ENCODE measurements at places on chromosomes 16 and 17.
A peak's percentile ranks its signal among the peaks of the same experiment; 100 is the strongest.

DNA sequence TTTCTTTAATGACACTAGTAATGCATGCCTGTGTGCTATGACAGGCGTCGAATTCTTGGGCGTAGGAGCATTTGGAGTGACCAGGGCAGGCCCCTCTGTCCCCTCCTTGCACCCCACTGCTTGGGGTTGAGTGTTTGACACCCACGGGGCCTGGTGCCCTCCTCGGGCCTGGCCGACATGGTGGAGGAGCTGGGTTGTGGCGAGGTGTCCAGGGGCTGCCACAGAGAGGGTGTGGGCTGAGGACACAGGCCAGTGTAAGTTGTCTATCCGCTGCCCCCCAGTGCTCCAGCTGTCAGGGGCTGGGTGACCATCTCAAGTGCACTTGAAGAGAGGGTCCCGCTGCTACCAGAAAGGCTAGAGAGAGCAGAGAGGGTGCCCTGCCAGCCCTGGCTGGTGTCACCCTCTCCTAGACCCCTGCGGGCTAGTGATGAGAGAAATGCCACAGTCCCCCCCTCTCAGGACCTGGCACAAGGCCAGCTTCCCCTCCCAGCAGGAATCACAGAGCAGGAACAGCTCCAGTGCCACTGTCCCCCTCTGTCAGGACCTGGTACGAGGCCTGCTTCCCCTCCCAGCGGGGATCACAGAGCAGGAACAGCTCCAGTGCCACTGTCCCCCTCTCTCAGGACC, 30.5 kb downstream of the MGRN1 start:
- no peak for DNase-seq

- no peak for DNase-seq
These were observed 4.1 kb upstream of the FOXF1 start for GRCh38 chr16:86505899-86506864.

GRCh38 chr16:70158261-70158939, 15.2 kb upstream of the CLEC18C start:
- no peak for DNase-seq

GRCh38 chr16:2087748-2088631, 40.2 kb downstream of the TSC2 start:
- DNase-seq, result no peak

GRCh38 chr17:21089933-21090901, 36.5 kb upstream of the DHRS7B start:
- DNase-seq, result no peak

GRCh38 chr17:74778960-74779359, 2.8 kb upstream of the NAT9 start:
- peak; percentile 95 for DNase-seq

DNA sequence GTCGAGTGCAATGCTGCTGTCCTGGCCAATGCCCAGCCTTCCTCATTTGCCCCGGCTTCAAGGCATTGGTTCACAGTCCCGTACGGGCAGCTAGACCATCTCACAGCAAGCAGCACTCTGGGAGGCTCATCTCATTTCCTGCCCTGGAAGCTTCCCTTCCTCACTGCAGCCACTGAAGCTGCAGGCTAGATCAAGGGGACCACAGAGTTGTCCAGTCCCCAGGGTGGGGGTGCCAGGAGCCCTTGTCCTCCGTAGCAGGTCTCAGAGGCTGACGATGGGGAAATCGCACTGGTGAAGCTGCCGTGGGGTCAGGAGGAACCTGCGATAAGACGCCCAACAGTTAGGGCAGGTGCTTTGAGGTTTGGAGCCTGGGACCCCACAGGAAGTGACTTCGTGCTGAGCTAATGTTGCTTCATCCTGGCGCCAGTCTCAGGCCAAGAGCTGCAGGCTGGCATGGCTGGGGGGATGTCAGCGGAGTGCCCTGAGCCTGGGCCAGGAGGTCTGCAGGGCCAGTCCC, at the start of gene SPNS3:
SPNS3 (plus strand) TSS at position 426 of the 517 bp plus-strand sequence; CDS start at position 454, 28 bp downstream.
- peak; percentile 95 for DNase-seq

DNA sequence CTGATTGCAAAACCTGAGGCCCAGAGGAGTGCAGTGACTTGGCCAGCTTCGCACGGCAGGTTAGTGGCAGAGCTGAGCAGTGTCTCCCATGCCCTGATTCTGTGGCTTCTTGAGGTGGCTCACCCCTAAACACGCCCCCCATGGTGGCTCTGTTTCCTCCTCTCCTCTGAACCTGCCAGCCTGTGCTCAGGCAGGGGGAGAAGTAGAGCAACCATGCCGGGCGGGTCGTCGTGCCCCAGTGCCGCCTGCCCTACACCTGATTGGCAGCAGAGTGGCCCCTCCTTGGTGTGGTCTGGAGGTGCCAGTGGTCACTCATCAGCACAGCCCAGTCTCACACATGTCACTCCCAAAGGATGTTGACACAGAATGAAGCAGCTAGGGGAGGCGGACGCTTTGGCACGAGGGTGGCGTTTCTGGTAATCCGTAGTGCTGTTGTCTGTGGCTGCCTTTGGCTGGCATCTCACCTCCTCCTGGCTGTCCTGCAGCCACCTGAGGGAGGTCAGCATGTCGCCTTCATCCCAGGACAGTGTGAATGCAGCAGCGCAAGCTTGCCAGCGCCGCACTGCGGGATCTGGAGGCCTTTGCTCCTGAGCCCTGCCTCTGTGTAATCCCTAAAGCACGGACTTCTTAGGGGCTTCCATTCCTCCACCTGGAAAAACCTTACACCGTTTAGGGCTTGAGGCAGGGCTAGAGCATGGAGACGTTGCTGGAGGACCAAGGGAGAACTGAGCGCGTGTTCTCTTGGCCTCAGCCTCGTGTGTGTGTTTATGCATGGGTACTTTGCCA, 294.7 kb downstream of the SEC14L1 start:
- no peak for DNase-seq

GRCh38 chr17:8619294-8619693, 11.2 kb downstream of the MYH10 start:
- no peak for DNase-seq

DNA sequence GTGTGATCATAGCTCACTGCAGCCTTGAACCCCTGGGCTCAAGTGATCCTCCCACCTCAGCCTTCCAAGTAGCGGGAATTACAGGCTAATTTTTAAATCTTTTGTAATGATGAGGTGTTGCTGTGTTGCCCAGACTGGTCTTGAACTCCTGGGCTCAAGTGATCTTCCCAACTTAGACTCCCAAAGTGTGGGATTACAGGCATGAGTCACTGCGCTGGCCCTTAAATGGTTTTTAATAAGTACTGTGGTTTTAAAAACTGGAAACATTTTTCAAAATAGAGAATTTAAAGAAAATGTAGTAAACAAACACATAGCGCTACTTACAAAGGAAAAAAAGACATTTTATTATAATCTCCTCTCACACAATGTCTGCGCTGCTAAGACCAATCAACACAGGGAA, 32.2 kb downstream of the MARCHF10 start:
- no peak for DNase-seq

- DNase-seq, result no peak
These were observed 65.1 kb downstream of the SDR42E1 start for GRCh38 chr16:81946206-81946605.

GRCh38 chr17:10111907-10112452, 86.4 kb downstream of the GAS7 start:
- DNase-seq, result no peak

- no peak for DNase-seq
These were observed 11.9 kb upstream of the SP6 start for GRCh38 chr17:47862621-47863440.

DNA sequence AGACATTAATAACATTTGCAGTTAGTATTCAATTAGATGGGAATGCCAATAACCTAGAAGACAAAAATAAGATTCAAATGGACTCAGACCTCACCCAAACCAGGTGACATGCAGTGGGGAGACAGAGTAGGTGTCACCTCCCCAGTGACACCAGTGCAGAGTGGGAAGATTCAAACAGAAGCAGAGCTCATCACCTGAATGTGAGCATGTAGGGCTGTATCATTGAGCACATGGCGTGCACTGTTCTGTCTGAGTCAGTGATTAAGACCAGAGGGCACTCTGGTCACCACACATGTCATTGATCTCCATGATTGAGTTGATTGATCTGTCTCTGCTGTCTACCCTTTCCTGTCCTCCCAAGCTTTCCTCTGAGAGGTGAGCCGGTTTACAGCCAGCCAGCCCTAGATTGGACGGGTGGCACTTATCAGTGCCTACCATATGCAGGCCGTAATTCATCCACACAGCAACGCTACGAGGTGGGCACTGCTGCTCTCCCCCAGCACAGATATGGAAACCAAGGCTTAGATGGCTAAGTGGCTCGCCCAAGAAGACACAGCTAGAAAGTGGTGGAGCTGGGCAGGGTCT, 34.0 kb downstream of the RHBDL3 start:
- DNase-seq, result no peak

GRCh38 chr17:14203388-14203787, 33.3 kb downstream of the CDRT15 start:
- DNase-seq, result no peak

- no peak for DNase-seq
These were observed 66.2 kb downstream of the IRF8 start for GRCh38 chr16:85965125-85965524.

- DNase-seq, result peak; percentile 38
These were observed 1.4 kb downstream of the COTL1 start for GRCh38 chr16:84616515-84616914.

- no peak for DNase-seq
These were observed 6.0 kb downstream of the ZCCHC14 start for GRCh38 chr16:87486713-87487247.

DNA sequence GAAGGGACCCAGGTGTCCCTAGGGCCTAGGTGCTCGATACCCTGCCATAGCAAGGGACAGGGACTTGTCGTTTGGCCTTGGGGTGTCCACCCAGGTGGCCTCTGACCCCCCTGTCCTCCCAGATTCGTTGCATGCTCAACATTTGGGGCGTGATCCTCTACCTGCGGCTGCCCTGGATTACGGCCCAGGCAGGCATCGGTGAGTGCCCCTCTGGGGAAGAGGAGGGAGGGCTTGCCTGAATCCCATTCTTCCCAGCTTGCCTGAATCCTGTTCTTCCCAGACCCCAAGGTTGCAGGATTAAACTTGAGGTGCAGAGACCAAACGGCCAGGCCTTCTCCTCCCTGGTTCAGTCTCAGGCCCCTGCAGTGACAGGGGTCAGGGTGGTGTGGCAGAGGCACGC, 3.2 kb downstream of the SLC12A3 start:
- no peak for DNase-seq

DNA sequence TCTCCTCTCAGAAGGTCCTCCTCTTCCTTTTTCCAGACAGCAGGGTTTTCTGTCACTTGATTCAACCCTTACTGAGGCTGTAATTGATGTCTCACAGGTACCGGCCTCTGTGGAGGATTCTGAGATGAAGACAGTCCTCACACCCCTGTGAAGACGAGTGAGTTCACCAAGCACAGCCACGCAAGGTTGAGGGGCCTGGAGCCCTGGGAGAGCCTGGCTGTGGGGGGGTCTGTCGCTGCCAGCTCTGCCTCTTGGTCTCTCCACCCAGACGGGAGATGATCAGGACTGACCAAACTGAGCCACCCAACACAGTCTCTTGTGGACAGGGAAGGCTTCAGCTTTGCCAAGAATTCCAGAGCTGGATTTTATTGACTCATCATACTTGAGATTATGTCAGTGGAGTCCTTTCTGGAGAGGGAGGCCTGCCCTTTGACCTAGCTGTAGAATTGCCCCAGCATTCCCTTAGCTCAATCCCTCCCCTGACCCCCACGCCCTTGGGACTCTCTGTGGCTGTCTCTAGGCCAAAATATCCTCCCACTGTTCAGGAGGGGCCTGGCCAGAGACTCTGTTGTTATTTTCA, 51.1 kb upstream of the CRHR1 start:
- no peak for DNase-seq

DNA sequence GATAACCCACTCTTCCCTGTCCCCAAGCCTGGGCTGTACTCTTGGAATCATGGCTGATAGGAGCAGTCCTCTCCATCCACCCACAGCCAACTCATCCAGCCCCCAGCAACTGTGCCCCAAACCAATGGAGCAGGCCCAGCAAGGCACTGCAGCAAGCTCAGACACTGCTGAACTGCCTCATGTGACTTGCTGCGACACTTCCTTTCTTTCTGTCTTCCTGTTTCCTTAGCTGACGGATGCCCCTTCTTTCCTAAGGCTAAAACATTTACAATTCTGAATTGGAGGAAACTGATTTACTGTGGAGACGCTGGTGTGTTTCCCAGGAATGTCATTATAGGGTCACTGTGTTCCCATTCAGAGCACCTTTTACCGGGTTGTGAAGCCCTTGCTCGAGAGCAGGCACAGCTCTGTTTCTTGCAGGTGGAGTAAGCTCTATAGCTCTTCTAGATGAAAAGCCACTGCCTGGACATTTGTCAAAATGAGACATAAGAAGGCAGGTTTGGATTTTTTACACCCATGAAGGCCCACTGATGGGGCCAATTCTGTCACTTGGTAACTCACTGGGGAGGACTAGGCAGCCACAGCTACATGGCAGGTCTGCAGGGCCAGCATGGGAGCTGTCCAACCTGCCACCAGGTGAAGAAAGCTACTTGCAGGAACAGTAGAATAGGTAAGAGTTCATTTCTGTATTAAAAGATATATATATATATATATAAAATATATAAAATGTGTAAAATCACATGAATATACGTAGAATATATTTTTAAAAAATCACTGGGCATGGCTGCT, 27.4 kb downstream of the TMEM11 start:
- peak; percentile 62 for DNase-seq

DNA sequence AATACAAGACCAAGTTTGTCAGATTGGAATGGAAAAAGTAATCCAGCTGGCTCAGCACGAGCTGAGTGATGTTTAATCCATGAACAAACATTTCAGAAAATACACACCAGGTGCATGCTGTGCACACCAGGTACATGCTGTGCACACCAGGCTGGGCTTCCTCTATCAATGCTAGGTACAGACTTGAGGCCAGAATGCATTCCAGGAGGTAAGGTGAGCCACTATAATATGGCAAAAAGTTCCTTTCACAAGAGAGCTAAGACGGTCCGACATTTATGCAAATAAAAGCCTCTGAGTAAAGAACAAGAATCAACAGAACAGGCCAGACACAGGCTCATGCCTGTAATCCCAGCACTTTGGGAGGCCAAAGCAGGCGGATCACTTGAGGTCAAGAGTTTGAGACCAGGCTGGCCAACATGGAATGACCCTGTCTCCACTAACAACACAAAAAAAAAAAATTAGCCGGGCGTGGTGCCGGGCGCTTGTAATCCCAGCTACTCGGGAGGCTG, 128.2 kb downstream of the ZNF778 start:
- DNase-seq, result no peak

GRCh38 chr17:8629371-8630226, 926 bp downstream of the MYH10 start:
- no peak for DNase-seq

DNA sequence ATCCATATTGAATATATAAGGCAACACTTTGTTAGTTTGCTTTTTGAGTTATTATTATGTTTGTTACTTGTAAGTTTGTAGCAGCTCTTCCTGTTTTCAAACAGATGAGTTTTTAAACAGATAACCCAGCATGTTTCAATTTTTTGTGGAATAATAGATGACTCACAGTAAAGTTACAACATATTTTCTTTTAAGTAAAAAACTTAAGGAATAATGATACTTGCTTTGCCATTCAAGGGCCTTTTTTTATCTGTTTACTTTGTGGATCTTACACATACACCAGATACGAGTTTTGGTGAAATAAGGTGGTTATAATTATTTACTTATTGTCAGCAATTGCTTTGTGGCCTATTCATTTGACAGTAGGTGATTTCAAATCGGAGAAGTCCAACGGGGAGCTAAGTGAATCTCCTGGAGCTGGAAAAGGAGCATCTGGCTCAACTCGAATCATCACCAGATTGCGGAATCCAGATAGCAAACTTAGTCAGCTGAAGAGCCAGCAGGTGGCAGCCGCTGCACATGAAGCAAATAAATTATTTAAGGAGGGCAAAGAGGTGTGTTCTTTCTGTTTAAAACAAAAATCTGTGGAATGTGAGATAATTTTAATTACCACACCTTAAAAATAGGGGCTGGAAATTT, 66.3 kb downstream of the BPTF start:
- no peak for DNase-seq

GRCh38 chr17:15145621-15146020, 119.5 kb downstream of the PMP22 start:
- DNase-seq, result no peak
